NCI-H748 treated with DMSO at 0.1 percent for 48 hours (cell line): ENCODE measurements at places on chromosomes 16 and 17.

DNA sequence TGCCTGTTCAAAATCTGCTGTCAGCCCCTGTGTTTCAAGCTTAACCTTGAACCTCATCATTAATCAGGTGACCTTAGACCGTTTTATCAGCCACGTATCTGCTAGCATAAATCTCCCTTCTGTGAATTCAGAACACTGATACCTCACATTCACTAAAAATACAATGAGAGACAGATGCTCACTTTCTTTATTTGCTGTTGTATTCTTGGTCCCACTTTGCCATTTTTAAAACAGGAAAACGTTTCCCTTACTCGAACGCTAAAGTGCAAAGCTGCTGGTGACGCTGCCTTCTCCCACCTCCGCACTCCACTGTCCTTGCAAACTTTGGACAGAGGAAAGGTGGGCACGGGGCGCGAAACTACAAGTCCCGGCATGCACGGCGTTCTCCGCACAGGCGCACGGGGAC is 220 bp upstream of the ARHGAP44 start:
- no peak for DNase-seq

- no peak for DNase-seq
Measured at GRCh38 chr17:12088035-12088434, 67.4 kb downstream of the MAP2K4 start.

GRCh38 chr16:11915114-11915643 is 577 bp downstream of the GSPT1 start:
- DNase-seq, result no peak

DNA sequence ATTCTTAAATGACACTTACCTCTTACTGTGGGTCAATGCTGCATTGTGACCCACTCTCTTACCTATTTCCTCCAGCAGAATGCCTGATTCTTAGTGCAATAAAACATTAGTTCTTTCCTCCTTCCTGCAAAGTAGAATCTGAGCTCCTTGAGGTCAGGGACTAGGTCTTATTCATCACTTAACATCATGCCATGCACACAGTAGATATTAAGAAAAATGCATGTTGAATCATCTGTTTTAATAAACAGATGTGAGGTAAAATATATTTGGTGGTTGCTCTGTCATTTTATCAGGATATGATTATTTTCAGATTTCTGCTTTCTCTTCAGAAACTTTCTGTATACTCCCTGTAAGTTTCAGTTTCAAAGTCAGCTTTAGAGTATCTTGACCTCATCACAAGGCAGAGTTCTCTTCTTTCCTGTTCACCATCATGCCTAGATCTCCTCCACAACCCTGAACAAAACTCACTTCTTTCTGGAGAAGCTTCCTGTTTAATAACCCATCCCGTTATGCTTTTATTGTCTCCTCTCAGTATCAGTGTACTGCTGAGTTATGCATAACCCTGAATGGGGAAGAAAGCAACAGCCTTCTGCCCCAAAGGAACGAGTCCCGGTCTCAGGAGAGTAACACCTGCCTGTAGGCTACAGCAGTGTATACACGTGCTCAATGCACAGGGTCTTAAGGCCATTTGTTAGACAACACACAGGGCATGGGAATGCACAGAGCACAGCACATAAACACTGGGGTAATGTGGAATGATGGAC is 30.3 kb upstream of the SUPT4H1 start:
- DNase-seq, result no peak

- no peak for DNase-seq
Measured at GRCh38 chr17:29038085-29038795, 4.7 kb upstream of the PIPOX start.

DNA sequence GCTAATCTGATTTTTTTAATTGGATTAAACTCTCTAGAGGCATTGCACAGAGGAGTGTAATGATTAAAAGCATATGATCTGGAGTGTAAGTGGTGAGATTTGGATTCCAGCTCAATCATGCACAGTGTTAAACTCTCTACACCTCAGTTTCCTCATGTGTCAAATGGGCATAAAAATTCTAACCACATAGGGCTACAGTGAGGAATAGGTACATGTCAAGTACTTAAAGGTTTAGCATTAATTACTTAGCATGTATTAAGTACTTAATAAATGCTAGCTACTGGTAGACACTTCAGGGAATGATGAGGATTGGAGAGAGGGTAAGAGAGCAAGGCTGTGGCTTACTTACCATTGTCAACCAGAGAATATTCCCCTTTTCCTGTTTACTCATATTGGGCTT is 17.1 kb downstream of the ERI2 start:
- DNase-seq, result no peak

DNA sequence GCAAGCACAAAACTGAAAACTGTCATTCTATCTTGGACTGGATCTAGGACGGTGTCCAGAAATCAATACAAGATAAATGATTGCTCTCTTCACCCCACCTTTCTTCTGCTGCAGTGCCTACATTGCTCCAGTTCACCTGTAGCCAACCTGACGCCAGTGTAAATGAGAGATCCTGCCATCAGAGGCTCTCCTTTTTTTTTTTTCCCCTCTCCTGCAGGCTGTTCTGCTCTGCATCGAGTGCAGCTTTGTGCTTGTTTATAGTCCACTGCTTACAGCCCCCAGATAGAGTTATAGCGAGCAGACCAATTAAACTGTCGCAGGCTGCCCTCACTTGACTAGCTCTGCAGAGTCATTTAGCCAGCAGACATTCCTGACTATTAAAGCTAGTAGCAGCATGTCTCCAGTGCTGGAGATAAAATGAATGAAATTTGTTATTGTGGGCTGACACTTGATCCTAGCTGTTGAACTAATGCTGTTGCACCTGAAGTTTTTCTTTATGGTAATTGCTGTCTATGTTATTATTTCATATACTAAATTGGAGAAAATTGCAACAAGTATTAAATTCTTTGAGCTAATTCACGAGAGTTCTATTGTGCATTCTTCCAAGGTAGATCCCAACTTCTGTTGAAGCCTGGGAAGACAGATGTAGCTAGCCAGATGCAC is 257.1 kb downstream of the FTO start:
- DNase-seq, result no peak

- DNase-seq, result no peak
Measured at GRCh38 chr16:67236563-67237395, 9.8 kb downstream of the TMEM208 start.

DNA sequence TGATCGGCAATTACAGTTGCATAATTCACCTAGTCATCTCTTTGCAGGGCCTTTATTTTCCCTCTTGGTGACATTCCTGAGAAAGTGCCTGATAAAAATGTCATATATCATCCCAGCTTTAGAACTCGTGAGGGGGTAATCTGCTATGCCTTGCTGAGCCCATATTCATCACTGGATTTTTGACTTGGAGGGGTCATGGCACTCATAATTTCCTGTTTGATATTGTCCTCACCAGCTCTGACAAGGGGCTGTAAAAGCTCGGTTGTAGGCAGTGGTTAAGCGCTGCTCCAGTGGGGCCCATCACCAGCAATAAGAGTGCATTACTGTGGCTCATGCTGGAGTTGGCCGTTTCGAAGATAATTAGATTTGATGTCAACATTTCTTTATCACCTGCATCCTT is 227.3 kb downstream of the IRX3 start:
- DNase-seq, result peak; percentile 48
